ENCODE measurements at places on chromosomes 3 and 15.

- DNase-seq, result no peak
These were observed 565.7 kb downstream of the FGF12 start for GRCh38 chr3:192161661-192162060.

- no peak for DNase-seq
These were observed 274.4 kb upstream of the UMPS start for GRCh38 chr3:124455891-124456290.

- no peak for DNase-seq
These were observed 8.6 kb upstream of the RPL29 start for GRCh38 chr3:52004163-52004787.

DNA sequence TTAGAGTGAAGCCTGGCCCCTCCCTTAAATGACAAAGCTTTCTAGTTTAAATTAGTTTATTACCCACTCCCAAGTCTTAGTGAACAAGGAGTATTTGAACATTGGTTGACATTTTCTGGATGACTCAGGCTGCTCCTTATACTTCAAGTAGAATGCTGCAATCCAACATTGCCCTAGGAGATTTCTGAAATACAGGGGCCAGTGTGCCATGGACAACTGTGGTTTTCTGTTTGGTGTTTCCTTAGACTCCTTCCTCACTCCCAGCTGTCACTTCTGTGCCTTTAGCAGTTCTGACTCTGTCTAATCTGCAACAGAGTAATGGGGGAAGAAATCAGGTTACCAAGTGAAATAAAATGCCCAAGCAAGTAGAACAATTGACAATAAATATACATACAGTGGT, 116.1 kb upstream of the P2RY1 start:
- DNase-seq, result no peak

- no peak for DNase-seq
These were observed 101.1 kb upstream of the CCNL1 start for GRCh38 chr3:157261000-157261399.

GRCh38 chr3:46517016-46517783, 19.4 kb downstream of the RTP3 start:
- no peak for DNase-seq

DNA sequence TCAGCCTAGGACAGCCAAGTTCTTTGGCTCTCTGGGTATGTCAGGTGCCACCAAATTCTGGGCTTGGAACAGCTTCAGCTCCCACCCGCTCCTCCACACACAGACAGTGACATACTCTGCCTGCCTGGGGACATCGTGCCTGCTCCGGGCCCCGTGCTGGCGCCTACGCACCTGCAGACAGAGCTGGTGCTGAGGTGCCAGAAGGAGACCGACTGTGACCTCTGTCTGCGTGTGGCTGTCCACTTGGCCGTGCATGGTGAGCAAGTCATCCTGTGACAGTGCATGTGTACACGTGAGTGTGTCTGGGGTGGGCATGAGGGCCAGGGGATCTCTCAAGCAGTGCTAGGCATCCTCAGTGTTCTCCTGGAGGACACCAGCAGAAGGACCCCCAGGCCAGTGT, 922 bp downstream of the IL17RC start:
- no peak for DNase-seq

DNA sequence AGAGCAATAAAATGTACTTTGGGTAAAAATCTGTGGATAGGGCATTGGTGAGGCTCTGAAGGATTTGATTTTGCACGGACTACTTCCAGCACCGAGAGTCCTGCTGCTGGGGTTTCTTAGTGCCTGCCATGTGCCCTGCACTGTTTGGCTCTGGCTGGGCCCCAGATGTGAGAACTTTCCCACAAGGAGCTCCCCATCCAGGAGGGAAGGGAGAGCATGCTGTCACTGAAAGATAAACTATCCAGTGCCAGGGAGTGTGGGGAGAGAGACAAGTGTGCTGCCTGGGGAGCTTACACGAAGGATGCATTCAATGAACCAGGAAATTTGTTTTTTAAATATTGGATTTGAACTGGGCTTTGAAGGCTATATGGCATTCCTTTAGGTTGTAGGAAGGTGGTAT, 30.2 kb downstream of the LPP start:
- no peak for DNase-seq

DNA sequence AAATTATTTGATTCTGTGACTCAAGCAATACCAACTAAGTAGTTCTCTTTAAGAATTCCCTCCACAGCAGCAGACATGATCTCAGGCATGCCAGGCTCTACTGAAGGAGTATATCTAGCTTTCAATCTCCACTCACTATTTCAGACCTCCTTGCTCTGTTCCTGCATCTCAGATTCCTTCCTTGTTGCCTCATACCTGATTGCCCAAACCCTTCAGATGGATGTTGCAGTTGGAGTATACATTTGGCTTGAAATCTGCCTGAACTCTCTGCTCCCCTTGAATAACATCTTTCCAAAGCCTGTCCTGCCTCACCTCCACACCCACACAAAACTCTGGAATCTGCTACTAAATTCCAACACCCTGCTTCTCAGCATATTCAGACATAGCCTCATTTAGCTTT, 19.8 kb upstream of the TM4SF4 start:
- DNase-seq, result no peak

DNA sequence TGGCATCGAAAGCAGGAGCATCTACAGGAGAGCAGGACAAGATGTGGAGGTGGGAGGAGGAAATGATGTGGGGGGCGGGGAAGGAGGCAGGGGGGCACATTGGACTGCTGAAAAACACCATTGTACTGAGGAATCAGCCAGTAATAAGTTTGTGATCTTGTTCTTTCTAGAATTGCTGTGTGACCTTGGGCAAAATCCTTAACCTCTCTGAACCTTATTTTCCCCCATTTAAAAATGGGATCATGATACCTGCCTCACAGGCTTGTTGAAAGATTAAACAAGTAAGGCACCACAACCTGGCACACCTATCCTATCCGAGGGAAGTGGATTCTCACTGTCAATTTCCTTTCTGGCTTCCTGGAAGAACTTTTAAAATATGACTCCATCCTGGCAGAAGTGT, 56.9 kb upstream of the ARRDC4 start:
- no peak for DNase-seq

GRCh38 chr3:60188803-60189202, 1062.4 kb downstream of the FHIT start:
- no peak for DNase-seq

DNA sequence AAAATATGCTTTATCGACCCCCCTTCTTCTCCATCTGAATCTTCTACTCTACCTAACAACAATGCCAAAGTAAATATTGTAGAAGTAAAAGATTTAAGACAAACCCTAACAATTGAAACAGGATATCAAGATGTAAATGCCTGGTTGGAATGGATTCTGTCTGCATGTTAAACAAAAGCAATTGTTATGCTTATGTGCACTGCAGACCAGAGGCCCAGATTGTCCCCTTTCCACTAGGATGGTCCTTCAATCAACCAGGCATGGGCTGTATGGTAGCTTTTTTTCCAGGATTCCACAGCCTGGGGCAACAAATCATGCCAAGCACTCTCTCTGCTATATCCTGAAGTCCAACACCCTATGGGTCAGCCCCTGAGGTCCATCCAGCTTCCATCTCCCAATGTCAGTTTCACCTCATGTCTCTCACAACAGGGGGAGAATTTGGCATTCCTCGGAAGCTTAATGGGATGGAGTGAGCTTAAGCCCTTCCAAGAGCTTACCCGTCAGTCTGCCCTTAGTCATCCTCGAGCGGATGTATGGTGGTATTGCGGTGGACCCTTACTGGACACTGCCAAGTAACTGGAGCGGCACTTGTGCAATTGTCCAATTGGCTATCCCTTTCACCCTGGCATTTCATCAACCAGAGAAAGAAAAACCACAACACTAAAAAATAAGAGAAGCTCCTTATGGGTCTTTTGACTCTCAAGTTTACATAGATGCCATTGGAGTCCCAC, 36.2 kb downstream of the ZNF589 start:
- DNase-seq, result no peak

DNA sequence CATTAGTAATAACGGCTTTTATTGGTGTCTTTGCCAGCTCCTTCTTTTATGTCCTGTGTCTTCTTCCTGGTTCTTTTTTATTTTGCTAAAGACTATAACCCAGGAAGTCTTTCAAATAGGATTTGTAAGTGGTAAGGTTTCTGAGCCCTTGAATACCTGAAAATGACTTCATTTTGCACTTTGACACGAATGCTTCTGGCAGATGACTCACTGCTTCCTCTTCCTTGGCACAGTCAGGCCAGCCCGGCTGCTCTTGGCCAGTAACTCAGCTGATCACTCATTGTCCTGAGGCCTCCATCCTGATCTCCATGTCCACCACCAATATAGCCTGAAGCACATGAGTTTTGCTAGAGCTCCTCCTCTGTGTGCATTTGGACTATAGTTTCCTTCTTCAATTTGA, 48.7 kb upstream of the NR2E3 start:
- DNase-seq, result no peak

GRCh38 chr3:148755570-148755969, 57.9 kb downstream of the AGTR1 start:
- no peak for DNase-seq

GRCh38 chr3:169044331-169045113, 619.0 kb downstream of the MECOM start:
- no peak for DNase-seq

GRCh38 chr3:28042095-28042635, 199.3 kb upstream of the CMC1 start:
- DNase-seq, result no peak

DNA sequence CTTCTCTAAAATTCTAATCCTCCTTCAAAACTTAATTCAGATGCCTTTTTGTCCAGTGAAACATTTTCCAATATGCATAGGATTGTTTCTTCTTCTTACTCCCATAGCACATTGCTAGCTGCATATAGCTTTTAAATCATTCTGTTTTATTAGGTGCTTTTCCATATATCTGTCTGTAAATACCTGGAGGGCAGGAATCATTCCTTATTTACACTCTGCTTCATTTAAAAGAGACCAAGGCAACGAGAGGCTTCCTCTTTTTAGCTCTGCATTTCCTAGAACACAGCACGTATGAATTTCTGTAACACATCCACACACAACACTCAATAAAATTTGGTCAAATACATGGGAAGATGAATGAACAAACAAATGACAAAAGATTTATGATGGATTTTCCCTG, 43.5 kb upstream of the KPNA4 start:
- no peak for DNase-seq

DNA sequence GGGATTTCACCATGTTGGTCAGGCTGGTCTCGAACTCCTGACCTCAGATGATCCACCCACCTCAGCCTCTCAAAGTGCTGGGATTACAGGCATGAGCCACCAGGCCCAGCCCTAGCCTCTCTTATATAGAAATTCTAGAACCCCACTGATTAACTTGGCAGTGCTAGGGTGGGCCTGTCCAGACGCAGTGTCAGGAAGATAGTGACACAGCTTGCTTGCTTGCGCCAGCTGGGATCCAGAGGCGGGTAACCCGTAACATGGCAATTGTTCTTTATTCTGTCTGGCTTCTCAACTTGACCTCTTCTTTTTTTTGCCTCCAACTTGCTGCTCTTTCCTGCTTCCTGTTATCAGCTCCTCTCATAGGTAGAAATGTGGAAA, 16.2 kb downstream of the CEP19 start:
- DNase-seq, result no peak

GRCh38 chr3:158086776-158087175, 19.4 kb downstream of the SHOX2 start:
- DNase-seq, result no peak

GRCh38 chr3:16504242-16504641, 9.3 kb downstream of the RFTN1 start:
- DNase-seq, result no peak

DNA sequence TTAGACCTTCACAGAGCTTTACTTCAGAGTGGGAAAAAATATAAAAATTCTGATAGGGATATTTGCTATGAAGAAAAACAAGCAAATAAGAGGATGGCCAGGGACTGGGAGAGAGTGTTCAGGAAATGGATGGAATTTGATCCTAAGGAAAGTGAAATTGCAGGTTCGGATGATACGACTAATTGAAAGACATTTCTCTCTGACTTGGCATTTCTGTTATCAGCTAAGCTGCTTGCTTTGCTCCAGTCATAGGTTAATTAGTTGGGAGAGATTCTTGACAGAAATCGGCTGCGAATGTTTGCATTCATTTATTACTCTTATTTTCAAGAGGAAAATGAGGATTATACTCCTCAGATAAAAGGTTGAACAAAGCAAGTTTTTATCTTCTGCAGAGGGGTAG, 808.7 kb upstream of the NECTIN3 start:
- no peak for DNase-seq

GRCh38 chr3:195591852-195592251, 8.1 kb upstream of the APOD start:
- DNase-seq, result no peak

- DNase-seq, result no peak
These were observed 306.2 kb upstream of the ATP11B start for GRCh38 chr3:182487143-182487542.

- no peak for DNase-seq
These were observed 31.9 kb downstream of the CCDC33 start for GRCh38 chr15:74268020-74268419.

Data from stimulated activated CD8-positive, alpha-beta memory T cell treated with anti-CD3 and anti-CD28 coated beads, Interleukin-7, amount 100 ng/mL, for 1 hour (primary cell).